ENCODE measurements at places on chromosomes 12 and 14.

- no peak for DNase-seq
These were observed 165.5 kb upstream of the CCND2 start for GRCh38 chr12:4107911-4108697.

DNA sequence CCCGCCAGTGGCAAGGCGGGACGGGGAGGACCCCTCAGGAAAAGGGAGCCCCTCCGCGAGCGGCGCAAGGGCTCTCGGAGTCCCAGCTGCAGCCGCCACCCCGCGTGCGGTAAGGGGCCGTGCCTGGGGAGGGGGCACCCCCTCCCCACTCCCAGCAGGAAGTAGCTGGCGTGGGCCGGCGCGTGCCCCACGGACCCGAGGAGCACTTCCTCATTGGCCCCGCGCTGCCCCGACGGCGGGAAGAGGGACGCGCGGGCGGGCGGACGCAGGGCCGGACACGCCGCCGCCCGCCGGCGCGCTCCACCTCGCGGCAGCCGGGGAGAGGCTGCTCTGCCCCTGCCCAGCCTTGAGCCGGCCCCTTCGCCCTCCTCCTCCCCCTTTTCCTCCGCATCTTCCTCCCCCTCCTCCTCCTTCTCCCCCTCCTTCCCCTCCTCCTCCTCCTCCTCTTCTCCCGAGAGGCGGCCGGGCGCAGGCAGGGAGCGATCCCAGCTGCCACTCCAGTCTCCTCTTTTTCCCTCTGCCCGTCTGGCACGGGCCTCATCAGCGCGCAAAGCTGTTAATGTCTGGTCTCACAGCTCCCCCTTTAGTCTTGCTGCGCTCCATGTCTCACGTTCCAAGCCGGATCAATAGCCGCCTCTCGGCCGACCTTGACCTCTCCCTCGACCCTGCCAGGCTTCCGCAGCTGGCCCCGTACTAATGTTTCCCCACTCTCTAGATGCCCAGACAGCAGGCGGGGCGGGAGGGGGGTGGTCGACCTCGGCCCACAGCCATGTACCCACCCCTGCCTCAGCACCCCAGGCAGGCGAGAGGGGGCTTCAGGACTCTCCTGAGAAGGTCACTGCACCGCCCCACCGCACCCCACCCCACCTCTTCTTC is 2.6 kb upstream of the BCL11B start:
- no peak for DNase-seq

DNA sequence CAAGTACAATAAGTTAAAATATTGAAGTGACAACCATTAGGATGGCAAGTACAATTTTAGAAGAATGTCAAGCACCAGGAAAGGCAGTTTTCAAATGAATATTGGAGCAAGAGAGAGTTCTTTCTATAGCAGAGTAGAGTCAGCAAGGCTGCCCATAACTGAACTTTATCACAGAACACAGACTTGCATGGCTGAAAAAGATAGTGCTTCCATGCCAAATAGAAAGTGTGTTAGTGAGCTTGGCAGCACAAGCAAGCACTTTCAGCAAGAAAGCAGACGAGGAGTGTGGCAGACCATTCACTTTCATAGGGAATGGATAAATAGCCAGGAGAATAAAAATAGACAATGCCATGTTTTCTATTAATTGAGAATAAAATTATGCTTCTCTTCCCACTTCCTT is 647.0 kb upstream of the MGAT4C start:
- no peak for DNase-seq

GRCh38 chr12:68240079-68240478 is 13.3 kb downstream of the IL22 start:
- DNase-seq: no peak

- no peak for DNase-seq
These were observed 571.7 kb upstream of the LRFN5 start for GRCh38 chr14:41034969-41035368.

GRCh38 chr12:76504606-76505005 is 55.0 kb downstream of the OSBPL8 start:
- DNase-seq: no peak

GRCh38 chr12:107607464-107608392 is 77.9 kb upstream of the PWP1 start:
- peak; percentile 77 for DNase-seq

GRCh38 chr14:76375947-76376404 is at the start of gene ESRRB:
TSS of gene ESRRB (plus strand) at chr14:76376137. CDS start at chr14:76376402, 265 bp downstream.
- no peak for DNase-seq

DNA sequence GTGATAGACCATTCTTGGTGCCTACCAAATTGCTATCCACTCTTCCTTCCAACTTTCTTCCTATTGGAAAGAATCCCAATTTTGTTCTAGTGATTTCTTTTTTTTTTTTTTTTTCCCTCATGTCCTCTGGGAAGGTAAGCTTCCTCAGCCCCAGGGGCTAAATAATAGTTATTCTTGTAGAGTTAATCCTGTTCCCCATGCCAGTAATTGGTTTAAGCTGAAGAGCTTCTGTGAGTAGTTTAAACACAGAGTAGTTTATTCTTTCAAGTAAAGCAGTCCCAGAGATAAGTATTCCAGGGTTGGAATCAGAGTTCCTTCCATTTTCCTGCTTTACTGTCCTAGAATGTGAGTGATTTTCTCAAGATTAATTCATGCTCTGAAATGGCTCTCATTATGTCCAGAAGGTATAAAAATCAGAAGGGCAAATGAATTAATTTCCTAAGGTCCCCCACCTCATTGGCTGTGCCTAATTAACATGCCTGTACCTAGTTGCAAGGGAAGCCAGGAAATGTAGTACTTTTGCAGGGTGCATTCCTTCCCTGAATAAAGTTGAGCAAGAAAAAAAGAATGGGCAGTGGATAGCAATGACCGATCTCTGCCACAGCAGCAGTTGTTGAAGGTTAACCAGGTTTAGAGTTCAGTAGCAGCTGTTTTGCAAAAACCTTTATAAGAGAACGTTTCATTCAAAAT is 97.8 kb downstream of the PLEKHA5 start:
- no peak for DNase-seq

DNA sequence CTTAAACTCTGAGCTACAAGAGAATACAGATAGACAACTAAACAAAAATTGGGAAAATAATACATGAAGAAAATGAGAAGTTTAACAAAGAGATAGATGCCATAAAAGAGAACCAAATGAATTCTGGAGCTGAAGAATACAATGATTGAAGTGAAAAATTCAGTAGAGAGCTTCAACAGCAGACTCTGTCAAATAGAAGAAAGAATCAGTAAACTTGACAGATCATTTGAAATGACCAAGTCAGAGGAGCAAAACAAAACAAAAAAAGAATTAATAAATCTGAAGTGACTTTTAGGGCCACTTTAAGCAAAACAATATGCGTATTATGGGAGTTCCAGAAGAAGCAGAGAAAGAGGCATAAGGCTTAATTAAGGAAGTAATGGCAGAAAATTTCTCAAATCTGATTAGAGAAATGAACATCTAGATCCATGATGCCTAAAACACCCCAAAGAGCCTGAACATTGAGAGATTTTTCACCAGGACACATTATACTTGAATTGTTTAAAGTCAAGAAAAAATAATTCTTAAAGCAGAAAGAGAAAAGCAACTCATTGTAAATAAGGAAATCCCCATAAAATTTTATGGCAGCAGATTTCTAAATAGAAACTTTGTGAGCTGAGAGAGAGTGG is 61.0 kb upstream of the RNU6-8 start:
- no peak for DNase-seq

GRCh38 chr12:97151481-97151880 is 244.4 kb downstream of the NEDD1 start:
- no peak for DNase-seq

- DNase-seq: no peak
These were observed 69.5 kb downstream of the BCL11B start for GRCh38 chr14:99202516-99202915.

DNA sequence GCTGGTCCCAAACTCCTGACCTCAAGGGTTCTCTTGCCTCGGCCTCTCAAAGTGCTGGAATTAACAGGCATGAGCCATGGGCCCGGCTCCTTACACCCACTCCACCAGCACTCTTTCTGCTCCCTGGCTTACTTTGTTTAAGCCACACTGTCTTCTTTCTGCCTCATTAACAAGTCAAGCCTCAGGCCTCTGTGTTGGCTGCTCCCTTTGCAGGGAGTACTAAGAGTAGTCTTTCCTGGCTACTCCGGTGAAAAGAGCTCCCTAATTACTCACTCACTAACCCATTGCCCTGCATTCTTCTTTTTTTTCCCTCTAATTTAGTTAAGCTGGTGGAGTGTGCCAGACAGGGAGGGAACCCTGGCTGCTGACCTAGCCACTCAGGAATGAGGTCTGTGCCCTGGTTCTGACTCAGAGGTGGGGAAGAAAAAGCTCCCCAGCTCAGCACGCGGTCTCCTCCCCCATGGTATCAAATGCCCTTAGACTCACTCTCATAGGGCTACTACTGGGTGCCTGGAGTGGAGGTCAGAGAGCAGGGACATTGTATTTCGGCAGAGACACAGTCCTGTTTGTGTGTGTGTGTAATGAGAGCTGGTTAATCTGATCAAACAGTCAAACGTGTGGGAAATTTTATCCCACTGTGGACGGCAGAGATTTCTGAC is 19.8 kb downstream of the GALNT6 start:
- DNase-seq: no peak

DNA sequence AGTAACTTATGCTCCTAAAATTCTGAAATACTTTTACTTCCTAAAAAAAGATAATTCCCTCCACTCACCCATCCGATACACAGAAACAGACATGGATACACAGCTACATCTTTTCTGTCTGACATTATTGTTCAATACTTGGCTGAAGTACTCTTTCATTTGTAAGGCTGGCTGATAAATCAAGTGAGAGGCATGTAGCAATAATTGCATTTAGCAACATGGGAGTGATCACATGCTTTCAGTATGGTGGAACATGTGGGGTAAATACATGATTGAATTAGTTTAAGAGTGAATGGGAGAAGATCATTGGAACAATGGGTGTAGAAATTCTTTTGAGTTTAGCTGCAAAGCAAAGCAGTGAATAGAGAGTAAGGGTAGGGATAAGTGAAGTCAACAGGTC is 25.6 kb downstream of the PTPRQ start:
- DNase-seq: no peak

GRCh38 chr14:63712123-63712522 is 15.7 kb downstream of the SGPP1 start:
- no peak for DNase-seq

- no peak for DNase-seq
These were observed 105.0 kb downstream of the CMKLR1 start for GRCh38 chr12:108234158-108234557.

DNA sequence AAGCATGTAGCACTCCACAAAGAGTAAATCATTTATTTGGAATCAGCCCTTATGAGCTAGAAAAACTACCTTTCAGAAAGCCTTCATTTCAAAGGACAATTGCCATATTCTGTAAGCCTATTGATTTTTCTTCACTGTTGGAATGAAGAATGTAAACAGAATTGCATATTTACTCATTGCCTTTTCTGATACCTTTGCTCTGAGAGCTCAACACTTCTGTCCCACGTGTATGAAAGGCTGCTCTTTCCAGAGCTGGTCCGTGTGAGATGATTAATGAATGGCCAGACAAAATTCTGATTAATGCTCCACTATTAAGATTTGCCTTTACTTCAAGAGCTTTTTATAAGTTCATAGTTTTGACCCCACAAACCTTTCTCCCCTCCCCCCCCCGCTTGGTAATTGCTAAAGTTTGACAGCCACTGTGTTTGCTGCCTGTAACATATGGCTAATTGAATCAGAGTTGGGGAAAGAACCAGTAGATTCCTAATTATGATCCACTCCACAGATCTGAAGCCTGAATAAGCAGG is 63.0 kb upstream of the PLEKHA5 start:
- DNase-seq: no peak

DNA sequence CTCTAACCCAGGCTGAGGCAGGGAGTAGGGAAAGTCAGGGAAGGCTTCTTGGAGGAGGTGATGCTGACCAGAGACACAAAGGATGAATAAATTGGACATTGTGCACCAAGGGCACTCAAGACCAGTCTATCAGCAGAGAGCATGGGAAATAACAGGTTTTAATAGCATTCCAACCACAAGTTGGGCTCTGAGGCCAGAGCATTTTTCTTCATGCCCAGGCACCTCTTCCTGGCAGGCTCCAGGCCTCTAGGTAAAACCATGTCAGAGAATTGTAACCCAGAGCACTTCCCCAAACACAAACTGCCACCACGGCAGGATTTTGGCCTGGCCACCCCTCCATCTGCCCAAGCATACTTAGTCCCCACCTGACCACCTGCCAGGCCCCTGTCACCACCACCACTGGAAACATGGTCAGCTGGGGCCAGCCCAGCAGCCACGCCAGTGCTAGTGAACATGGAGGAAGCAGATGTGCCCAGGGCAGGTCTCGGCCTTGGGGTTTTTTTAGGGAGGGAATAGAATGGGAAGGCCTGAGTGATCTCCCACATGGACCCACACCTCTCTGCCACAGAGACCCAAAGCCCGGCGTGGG is 22.7 kb downstream of the LTBP2 start:
- DNase-seq: no peak

- peak; percentile 91 for DNase-seq
These were observed 12.2 kb downstream of the ITPK1 start for GRCh38 chr14:93103392-93104080.

GRCh38 chr12:125186471-125187147 is 121.4 kb downstream of the AACS start:
- DNase-seq: no peak

GRCh38 chr12:118874698-118875548 is 106.4 kb upstream of the SRRM4 start:
- no peak for DNase-seq

DNA sequence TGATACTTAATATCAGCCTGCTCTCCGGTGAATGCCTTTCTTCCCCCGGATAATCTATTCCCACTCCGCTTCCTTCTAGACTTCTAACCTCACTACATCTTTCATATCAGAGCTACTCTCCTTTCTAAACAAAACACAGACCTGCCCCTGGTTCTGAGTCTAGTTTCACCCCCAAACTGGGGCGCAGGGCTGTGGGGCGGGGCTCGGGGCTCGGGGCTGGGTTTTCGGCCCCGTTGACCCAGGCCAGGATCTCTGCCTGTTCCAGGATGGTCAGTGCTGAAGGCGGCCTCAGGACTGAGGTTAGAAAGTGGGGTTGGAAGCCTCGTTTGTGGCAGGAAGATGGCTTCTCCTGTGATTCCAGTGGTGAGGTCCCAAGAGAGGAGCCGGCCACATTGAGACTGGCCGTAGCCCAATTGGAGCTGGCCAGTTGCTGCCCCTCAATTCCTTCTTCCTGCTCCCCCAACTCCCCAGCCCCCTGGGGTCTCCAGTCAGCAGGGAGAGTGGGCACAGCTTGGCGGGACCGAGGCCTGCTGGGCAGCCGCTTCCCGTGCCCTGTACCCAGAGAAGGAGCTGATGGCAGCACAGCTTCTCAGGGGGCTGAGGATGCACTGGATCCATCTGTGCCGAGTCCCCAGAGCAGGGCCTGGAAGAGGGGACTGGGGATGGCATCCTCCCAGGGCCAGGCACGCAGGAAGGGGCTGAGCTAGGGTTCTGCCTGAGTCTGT is 52.9 kb downstream of the LRCOL1 start:
- DNase-seq: no peak

DNA sequence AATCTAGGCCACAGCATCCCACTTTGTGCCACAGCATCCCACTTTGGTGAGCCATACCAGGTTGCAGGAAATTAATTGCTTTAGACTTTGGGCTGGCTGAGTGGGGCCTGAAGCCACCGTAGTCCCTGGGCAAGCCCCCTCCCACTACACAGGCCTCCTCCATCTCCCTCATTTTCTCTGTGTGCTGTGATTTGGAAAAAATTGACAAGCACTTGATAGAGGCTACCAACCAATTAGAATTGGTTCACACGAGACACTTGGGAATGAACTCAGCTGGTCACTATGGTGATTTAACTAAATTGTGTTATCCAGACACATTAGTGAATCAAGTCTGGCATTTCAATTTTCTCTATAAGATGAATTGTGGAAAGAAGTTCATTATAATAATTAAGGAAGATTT is 481.1 kb downstream of the DIO2 start:
- DNase-seq: no peak

Measured in GM19239 (cell line).